Omental fat pad (tissue), 4 donors: ENCODE measurements at places on chromosomes 11 and 22.

DNA sequence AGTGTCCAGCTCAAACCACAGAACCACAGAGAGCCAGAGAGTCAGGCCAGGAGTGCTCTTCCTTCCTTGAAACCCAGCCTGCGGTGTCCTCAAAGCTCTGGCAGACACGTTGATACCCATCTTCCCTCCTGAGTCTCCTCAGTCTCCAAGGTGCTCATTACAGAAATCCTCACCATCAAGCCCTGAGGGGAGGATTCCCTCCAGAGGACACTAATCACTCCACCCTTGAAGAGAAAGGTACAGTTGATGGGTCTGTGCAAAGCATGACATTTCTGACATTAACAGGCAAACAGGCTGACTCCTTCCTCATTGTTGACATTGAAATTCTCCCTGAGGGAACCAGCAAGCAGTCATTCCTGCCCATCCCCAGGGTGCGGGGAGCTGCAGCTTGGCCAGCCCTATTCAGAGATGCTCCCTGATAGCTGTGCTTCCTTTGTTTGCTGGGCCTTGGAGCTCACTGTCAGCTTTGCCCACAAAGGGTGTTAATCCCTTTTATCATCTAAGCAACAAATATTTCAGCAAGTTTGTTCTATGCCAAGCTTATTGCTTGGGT lies 101.7 kb upstream of the CSNK2A3 start:
- no peak for DNase-seq

GRCh38 chr11:112238041-112238440 lies 11.8 kb downstream of the PTS start:
- DNase-seq, result no peak

GRCh38 chr11:93567401-93567895 lies 24.3 kb upstream of the SMCO4 start:
- no peak for DNase-seq

GRCh38 chr11:120188371-120188770 lies 22.5 kb upstream of the OAF start:
- no peak for DNase-seq
